ENCODE measurements at places on chromosomes 12 and 14. TPM values are rescaled to one million over a fixed set of nuclear protein-coding genes. Genes with fewer than 3 reads are reported as not detected.

Gene TMEM63C
- 0.64 TPM for polyA plus RNA-seq

Gene CLEC1A
- 36.0 TPM for polyA plus RNA-seq

Gene MGAT2
- 29.9 TPM for polyA plus RNA-seq

Gene KITLG
- polyA plus RNA-seq = 8.6 TPM

Gene SCN8A
- 0.21 TPM for polyA plus RNA-seq

Gene MDP1
- 48.8 TPM for polyA plus RNA-seq

Measured in thymus (tissue), 14 donors.